ENCODE measurements at places on chromosomes 7 and 10.

DNA sequence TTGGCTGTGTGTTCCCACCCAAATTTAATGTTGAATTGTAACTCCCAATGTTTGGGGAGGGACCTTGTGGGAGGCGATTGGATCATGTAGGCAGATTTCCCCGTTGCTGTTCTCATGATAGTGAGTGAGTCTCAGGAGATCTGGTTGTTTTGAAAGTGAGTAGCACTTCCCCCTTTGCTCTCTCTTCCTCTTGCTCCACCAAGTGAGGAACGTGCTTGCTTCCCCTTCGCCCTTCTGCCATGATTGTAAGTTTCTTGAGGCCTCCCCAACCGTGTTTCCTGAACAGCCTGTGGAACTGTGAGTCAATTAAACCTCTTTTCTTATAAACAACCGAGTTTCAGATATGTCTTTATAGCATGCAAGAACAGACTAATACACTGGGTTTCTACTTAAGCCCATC, 176.3 kb downstream of the CDK14 start:
- no peak for DNase-seq

- no peak for DNase-seq
These were observed 107.4 kb upstream of the KLF14 start for GRCh38 chr7:130841416-130841815.

GRCh38 chr7:157993406-157994105, 594.1 kb downstream of the PTPRN2 start:
- DNase-seq: no peak

GRCh38 chr10:70247360-70247759, 14.1 kb upstream of the PPA1 start:
- DNase-seq: no peak

- DNase-seq: no peak
These were observed 40.8 kb downstream of the DNAJB6 start for GRCh38 chr7:157377436-157378124.

DNA sequence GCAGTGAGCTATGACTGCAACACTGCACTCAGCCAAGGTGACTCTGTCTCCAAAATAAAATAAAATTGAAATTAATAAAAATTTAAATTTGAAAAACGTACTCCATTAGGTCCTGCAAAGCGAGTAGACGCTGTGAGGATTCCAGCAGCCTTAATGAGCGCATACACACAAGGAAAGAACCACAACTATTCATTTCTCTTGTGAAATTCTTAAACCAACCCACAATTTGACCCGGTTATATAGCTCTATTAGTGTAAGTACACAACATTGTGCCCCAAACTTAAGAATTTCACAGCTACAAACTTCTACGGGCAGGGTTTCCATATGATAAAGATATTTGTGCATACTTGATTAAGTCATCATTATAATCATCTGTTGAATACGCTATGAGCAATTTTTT, 84.4 kb downstream of the PARD3 start:
- DNase-seq: peak; percentile 23

DNA sequence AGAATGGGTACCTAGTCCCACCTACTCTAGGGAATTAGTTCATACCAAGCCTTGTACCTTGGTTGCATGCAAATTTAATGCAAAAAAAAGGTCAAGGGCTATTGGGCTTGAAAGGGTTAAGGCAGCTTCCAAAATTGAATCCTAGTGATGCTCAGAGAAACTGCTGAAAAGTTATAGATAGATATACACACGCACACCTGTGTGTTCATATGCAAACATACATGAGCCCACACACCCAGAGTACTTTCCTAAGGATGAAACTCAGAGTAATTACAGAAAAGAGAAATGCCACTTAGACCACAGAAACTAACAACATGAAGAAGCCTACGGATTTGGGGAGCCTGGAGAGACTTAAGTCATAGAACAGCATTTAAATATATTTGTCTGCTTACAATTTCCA, 1.5 kb downstream of the SLC25A13 start:
- DNase-seq: no peak

- DNase-seq: no peak
These were observed 138.9 kb upstream of the AHR start for GRCh38 chr7:17159500-17160037.

- no peak for DNase-seq
These were observed 265.6 kb downstream of the GFRA1 start for GRCh38 chr10:116007256-116007891.

GRCh38 chr10:113149626-113150025, 199.6 kb downstream of the TCF7L2 start:
- DNase-seq: no peak

- DNase-seq: no peak
These were observed 498.6 kb downstream of the GALNT17 start for GRCh38 chr7:71630516-71630915.

- peak; percentile 37 for DNase-seq
These were observed 347.8 kb upstream of the PLXDC2 start for GRCh38 chr10:19468413-19468812.

DNA sequence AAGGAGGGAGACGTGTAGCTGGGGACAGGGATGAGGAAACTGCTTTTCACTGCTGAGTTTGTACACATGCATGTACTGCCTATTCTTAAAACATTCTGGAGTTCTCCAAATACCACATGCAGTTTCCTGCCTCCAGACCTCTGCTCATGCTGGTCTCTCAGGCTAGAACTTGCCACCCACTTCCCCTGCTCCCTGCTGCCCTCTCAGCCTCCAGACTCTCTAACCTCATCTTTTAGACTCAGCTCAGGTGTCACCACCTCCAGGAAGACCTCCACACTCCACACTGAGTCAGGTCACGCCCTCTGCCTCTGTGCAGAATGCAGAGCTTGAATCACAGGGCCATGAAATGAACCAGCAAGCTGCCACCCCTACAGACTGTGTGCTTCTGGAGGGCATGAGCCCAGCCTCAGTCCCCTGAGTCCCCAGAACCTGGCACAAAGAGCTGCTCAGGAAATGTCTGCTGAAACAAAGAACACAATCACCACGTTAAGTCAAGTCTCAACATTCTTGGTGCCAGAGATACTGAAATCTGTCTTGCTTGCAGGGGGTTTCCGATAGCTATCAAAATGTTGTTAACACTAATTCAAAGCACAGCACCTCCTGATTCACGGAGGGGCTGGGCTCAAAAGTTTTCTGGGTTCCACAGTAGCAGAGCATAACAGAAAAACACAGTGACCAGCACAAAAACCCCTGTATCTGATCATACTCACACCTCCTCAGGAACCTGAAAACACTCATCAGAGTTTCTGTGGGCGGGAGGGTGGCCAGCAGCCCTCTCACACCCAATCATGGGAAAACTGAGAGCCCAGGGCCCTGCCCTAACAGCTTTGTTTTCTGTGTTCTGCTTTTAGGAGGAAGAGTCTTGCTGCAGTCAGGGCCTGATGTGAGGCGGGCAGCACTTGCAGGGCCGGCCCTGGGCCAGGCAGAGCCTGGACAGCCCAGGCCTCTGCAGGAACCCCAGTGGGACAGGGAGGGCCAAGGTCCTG, 21.1 kb downstream of the FAM53B start:
- DNase-seq: no peak

GRCh38 chr7:152677808-152678670, 2.1 kb upstream of the XRCC2 start:
- no peak for DNase-seq

GRCh38 chr10:69315100-69315542, 36.8 kb downstream of the HK1 start:
- DNase-seq: no peak

GRCh38 chr7:132576721-132577085, 433 bp upstream of the PLXNA4 start:
- DNase-seq: no peak

- DNase-seq: no peak
These were observed 4.8 kb upstream of the PTPN12 start for GRCh38 chr7:77532247-77532646.

DNA sequence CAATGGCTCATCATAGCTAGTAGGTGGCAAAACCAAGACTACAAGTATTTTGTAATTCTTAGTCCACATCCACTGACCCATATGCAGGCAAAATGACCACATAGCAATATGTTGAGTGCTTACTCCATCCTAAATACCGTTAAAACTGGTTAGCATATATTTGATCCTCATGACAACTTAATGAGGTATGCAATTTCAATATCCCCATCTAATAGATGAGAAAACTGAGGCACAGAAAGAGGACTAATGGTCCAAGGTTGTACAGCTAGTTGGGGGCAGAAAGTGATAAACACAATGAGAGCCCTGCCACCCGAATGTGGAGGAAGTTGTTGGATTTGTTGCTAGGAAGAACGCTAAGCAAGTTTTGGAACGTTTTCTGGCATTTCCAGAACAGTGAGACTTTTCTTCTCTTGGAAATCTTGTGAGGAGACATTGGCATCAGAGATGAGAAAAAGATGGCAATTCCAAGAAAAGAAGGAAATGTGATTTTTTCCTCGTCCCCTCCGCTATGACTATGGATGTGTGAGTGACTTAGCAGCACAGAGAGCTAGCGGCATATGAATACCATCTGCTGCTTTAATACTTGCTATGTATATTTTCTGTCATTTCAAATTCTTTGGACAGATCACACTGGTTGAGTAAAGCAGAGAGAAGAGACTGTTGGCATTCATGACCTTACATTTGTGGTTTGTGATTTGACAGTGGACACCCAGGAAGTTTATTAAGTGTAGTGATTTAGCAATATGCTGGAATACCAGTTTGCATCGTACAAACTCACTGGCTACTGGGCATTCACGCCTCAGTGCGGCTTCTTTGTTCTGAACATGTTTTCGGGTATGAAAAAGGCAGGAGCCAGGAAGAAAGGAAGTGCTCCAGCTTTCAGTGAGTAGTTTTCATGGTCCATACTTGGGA, 51.5 kb downstream of the NRCAM start:
- peak; percentile 1 for DNase-seq

GRCh38 chr10:91378061-91378460, 32.1 kb upstream of the HECTD2 start:
- peak; percentile 60 for DNase-seq

DNA sequence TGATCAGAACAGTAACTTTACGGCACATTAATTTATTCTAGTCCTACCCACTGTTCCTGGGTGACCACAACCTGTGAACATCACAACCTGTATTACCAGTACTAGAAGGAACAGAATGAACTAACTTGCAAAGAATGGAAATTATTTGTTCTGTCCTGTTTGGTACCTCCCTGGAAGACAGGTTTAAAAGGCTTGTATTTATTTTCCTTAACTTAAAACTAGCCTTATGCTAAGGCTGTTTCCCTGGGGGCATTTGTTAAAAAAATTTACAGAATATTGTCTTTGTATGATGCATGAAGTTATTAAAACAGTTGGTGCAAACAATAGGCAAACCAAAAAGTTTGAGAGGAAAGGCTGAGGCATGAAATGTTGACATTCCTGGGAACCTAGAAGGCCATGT, 132.7 kb downstream of the DNAJC1 start:
- no peak for DNase-seq

DNA sequence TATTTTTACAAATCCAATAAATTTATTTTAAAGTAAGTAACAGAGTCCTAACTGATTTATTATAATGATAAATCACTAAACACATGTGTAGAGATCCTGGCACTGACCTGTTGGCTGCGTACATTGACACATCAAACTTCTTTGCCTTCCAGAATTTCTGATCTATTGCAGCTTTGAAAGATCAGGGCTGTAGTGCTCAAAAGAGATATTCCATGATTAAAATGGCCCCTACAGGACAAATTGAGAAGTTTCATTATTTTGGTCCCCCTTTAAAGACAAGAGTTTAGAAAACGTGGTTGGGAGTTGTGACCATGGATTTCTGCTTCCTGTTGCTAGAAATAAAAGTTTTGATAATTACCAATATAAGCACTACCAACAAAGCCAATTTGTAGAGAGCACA, 87.7 kb upstream of the PDK4 start:
- DNase-seq: peak; percentile 26

DNA sequence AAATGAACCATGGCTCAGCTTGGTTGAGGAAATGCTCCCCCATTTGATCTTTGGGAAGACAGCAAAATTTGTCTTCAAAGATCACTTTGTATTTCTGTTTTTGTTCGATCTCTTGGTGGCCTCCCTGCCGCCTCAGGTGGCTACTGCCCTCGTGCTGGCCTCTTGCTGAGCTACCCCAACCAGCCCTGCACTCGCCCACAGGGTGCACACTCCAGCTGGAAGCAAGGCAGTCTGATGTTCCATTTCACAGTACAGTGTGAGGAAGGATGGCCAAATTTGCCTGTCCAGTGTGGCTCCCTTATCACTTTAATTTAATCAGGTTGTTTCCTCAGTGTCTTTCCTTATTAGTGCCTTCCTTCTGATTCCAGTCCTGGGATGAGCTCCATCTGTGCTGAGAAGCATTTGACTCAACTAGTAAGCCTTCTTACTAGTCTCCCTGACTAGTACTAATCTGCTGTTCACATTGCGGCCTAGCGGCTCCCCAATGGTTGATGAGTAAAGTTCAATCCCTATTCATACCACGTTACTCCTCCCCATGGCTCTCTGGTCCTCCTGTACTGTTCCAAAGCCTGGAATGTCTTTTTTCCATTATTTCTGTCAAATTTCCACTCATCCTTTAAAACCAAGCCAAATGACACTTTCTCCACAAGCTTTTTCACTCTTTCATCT, 8.2 kb downstream of the MYOF start:
- DNase-seq: no peak

DNA sequence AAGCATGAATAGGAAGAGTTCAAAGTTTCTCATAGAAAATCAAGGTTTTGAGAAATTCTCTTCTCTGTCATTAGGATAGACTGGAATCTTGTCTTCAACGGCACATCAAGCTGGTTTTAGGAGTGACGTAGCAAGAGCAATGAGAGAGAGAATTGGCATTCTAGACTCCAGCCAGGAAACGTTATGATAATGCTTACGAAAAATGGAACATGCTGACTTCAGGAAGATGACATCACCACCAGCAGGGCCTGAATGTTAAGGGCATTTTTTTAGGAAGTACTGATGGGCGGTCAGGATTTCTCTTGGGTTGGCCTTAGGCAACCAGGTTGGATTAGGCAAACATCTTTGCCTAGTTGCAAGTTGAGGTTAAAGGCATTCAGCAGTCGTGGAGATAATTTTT, 213.2 kb upstream of the CTBP2 start:
- DNase-seq: no peak

GRCh38 chr7:24229481-24230226, 54.3 kb upstream of the NPY start:
- no peak for DNase-seq

GRCh38 chr7:143237366-143237765, 15.5 kb downstream of the TAS2R40 start:
- DNase-seq: no peak

All from fibroblast of upper back skin (primary cell).